ENCODE measurements at places on chromosomes 2 and 18.

DNA sequence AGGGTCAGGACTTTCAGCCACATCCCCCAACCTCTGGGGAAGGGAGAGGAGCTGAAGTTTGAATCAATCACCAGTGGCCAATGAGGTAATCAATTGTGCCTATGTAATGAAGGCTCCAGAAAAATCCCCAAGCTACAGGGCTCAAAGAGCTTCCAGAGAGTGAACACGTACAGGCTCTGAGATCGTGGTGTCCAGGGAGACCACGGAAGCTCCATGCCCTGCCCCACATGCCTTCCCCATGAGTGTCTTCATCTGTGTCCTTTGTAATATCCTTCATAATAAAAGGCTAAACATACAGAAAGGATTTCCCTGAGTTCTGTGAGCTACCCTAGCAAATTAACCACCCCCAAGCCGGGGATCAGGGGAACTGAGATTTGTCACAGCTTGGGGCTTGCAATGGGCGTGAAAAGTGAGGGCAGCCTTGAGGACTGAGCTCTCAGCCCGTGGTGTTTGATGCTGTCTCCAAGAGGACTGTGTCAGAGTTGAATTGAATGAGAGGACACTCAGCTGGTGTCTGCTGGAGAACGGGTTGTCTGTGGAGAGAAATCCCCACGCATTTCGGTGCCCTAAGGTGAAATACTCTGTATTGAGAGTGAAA, 25.5 kb upstream of the TUBB6 start:
- no peak for DNase-seq

- DNase-seq: no peak
Measured at GRCh38 chr2:187435078-187435477, 13.0 kb downstream of the CALCRL start.

GRCh38 chr2:102841107-102841840, 79.4 kb downstream of the TMEM182 start:
- DNase-seq: no peak

GRCh38 chr2:239445771-239446524, 45.1 kb upstream of the HDAC4 start:
- DNase-seq: no peak

- no peak for DNase-seq
Measured at GRCh38 chr2:20143263-20143662, 81.7 kb downstream of the SDC1 start.

DNA sequence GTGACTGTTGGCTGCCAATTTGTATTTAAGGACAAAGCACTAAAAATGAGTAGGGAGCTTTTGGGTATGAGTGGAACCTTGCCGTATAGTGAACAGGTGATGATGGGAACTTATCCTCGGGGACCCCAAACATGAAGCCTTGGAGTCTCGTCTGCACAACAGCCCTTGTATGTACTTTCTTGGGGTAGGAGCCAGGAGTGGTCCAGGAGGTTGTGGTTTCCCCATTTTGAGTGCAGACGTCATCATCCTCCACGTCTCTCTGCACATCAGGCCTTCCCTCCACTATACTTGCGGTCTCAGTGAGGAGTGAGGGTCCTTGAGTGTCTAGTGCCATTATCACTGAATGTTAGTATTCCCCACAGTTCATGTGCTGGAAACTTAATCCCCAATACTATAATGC, 101.5 kb upstream of the HS6ST1 start:
- DNase-seq: no peak

DNA sequence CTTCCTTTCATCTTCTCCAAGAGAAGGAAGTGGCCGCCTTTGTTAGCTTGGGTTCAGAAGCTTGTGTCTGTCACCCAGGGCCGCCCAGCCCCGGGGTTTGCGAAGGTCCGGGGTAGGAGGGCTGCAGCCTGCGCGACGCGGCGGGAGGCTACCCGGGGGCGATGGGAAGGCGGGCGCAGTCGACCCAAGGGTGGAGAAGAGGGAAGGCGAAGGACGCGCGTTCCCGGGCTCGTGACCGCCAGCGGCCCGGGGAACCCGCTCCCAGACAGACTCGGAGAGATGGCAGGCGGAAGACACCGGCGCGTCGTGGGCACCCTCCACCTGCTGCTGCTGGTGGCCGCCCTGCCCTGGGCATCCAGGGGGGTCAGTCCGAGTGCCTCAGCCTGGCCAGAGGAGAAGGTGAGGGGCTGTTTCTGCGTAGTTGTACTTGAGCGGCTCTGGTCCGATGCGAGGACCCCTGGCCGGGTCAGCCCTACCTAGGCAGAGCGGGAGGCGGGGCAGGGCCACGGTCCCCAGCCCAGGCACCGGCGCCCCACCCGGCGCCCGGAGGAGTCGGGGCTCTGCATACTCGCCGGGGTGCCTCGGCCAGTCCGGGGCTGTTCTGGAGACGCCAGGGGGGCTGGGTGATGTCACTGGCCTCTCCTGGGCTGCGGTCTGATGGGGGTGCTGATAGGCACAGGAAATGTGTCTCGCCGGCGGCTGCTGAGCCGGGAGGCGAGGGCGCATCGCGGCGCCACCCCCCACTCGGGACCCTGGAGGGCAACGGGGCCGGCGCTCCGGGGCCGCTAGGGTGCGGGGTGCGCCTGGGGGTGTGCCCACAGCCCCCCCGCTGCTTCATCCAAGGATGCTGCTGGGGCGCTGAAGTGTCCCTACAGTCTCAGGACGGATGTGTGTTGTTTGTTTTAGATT, at the start of gene QPCT:
TSS of gene QPCT (plus strand) at position 178 of the 909 bp plus-strand sequence. CDS start at position 280, 102 bp downstream.
- no peak for DNase-seq

DNA sequence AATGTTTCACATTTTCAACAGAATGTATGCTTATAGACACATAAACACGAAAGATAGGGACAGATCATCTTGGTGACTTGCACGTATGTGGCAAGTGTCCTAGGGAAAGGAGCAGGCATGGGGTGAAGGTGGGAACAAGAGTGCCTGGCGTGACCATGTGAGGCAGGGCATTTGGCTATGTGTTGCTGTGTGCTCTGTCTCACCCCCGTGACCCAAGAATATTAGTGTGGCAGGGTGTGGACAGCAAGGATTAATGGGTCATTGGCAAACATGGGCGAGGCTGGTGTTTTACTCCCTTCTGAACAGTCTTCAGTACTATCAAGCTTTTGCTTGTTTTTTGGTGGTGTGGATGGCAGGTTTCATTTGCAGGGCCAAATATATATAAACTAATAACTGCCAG, 1.3 kb upstream of the VWA3B start:
- DNase-seq: no peak

DNA sequence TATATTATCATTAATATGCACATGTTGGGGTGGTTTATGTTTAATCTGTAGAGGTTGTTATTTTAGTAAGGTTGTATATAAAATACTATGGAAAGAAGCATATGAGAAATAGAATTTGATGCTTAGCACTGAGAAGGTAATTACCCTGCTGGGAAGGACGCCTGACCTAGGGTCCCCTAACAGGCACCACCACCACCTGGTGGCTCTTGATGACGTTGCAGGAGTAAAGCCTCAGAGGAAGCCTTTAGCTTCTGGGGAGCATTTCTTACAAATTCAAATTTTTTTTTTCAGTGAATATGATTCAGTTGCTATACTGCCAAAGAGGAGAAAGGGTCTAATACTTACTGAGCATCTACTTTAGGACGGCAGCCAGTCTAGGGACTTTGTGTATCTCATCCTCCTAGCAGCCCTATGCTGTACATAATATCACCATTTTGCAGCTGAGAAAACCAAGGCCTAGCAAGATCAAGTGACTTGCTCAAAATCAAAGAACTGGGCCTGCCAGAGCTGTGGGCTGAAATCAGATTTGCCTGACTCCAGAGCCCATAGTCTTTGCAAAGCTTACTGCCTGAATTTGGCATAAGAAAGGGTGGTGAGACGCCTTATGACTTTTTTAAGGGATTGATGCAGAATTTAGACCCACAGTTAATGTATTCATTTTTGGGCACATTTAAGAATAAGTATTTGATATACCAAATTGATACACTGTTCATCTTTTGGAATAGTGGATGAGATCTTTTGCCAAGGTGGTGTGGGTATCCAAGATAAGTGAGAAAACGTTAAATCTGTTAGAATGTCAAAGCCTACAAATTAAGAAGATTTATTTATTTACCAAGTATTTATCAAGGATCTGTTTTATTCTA, 78.8 kb upstream of the GAREM1 start:
- peak; percentile 2 for DNase-seq

GRCh38 chr2:85663594-85664565, 4.1 kb downstream of the SFTPB start:
- DNase-seq: no peak

- no peak for DNase-seq
Measured at GRCh38 chr2:233434666-233435330, 80.5 kb downstream of the DGKD start.

GRCh38 chr2:124257120-124257519, 232.0 kb downstream of the CNTNAP5 start:
- DNase-seq: no peak

DNA sequence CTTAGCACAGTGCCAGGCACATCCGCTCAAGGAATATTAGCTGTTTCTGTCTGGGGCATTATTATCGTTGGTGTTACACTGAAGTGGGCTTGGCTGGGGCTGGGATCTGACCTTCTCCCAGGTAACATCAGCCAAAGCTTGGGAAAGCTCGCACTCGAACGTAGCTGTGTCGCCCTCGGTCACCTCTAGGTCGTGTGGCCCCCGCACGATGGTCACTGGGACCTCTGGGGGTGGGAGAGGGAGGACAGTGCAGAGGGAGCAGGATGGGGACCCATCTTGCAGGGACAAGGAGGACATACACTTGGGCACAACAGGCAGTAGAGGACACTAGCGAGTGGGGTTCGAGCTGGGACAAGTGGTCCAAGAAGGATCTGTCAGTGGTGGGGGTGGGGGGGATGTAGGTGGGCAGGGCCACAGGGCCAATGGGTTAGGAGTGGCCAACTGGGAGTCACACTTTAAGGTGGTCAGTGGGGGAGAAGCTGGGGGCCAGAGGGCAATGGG, 9.7 kb downstream of the TMEM198 start:
- DNase-seq: no peak

GRCh38 chr18:24065906-24066305, 51.4 kb downstream of the TTC39C start:
- no peak for DNase-seq

DNA sequence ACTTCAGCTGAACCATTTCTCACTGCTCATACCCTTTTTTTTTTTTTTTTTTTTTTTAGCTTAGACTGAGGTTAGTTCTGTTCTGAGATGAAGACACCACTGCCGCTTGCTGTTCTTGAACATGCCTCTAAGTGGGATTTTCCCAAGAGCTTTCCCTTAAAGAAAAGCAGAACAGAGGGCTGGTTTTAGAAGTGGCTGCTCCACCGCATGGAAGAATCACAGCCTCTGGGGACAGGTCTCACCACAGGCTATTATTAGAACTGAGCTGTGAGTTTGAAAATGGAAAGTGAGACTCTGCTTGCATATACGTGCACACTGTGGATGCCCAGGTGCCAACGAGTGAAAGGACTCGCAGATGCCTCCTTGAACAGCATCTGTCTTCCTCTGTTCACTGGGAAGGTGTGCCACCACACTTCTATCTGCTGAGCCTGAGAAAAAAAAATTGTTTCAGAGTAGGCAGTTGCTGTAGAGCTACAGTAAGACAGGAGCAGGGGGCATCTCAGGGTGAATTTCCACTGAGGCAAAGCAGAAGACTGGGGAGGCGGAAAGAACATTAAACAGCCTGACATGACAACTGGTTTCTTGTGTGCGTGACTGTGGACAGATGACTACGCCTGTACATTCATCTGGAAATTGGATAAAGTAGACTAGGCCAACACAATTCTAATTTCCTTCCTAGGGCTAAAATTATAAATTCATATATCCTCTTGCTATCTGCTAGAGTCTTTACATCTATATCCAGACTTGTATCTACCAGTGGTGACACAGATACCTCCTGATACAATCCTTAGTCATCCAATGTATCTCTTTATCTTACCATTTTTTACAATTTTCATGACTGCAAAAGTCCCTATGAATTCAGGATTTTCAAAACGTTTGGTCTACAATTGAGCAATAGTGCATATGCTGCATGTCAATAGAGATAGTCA, 1045.7 kb upstream of the CELF4 start:
- no peak for DNase-seq

GRCh38 chr2:71452565-71452964, 796 bp upstream of the DYSF start:
- no peak for DNase-seq

DNA sequence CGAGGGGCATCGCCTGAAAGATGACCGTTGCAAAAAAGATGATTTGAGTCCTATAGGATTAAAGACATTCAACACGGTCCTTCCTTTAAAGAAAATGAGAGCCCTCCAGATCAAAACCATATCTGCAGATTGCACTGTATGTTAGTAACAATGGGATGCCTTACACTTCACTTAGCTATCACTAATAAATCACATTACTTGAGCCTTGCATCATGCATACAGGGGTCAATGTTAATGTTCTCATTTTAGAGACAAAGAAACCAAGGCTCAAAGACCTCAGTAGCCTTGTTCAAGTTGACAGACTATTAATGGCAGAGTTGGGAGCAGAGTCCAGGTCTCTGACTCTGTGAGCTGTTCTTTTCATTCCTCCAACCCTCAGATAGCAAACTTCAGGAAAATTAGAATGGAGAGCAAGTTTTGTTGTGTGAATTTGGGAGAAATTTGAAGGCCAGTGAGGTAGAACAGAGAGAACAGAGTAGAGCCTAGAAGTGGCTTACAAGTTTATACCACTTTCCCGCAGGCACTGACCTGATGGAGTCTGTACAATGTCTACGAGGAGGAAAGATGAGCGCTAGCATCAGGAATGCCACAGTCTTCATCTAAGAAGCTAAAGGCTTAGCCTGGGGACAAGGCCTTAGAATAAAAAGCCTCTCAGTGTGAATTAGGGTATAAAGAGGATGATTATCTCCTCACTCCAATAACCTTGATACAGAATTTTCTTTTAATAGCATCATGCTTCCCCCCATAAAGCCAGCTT, 48.3 kb downstream of the TRIB2 start:
- no peak for DNase-seq

GRCh38 chr2:226649871-226650660, 149.6 kb downstream of the IRS1 start:
- DNase-seq: no peak

GRCh38 chr2:88036182-88036581, 19.4 kb downstream of the KRCC1 start:
- DNase-seq: no peak

- no peak for DNase-seq
Measured at GRCh38 chr18:34978533-34978893, 62.7 kb upstream of the MAPRE2 start.

- no peak for DNase-seq
Measured at GRCh38 chr2:213104092-213104902, 47.1 kb downstream of the IKZF2 start.

DNA sequence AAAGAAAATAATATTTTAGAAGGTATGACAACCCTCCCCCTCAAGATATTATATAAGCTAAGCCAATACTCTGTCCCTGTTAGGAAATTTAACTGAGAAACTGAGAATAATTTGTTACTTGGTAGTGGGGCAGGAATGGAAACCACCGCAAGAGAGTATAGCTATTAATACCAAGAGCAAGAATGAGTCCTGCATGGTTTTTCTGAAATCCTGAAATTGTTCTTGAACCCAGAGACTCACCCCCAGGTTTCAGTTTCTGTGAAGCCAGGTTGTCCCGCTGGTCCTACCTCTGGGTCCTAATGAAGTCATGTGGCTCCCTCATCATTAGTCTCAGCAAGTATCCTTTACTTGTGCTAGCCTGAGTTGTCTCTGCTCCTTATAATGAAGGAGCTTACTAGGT, 671.0 kb upstream of the ACVR2A start:
- DNase-seq: no peak

All from NCI-H2081 treated with DMSO at 0.1 percent for 48 hours (cell line).